RWPE1 (cell line): ENCODE measurements at places on chromosomes 13 and 19.

DNA sequence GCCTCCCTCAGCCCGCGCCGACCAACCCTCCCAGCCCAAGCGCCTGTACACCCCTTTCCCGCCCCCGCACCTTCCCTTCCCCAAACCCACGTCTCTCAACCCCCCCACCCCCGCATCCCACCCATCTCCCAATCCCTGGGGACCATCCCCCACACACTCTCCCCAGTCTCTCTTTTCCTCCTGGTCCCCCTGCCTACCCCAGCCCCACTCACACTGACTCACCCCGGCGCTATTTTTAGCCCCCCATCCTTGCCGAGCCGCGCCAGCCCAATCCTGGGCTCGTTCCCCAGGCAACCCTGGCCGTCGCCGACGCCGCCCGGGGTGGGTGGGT is 11.7 kb downstream of the CIC start:
- DNase-seq, result peak; percentile 59

DNA sequence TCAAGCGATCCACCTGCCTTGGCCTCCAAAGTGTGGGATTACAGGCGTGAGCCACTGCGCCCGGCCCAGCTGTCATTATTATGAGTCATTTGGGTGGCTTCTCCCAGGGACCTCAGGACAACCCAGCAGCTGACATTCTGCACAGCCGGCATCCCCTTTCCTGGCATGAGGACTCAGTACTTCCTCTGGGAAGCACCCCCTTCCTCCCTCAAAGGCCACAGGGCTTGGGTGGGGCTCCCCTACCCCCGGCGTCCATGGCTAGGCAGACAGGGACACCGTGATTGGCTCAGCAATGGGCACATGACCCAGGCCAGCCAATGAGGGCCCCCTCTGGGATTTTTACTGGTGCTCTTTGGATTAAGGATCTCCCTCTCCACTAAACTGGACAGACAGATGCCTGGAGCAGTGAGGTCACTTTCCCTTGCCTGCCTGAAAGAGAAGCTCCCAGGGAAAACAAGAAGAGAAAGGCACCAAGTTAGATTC is 6.0 kb downstream of the KANK2 start:
- DNase-seq, result peak; percentile 70

GRCh38 chr13:36436811-36437210 is 4.5 kb downstream of the CCNA1 start:
- DNase-seq, result no peak

DNA sequence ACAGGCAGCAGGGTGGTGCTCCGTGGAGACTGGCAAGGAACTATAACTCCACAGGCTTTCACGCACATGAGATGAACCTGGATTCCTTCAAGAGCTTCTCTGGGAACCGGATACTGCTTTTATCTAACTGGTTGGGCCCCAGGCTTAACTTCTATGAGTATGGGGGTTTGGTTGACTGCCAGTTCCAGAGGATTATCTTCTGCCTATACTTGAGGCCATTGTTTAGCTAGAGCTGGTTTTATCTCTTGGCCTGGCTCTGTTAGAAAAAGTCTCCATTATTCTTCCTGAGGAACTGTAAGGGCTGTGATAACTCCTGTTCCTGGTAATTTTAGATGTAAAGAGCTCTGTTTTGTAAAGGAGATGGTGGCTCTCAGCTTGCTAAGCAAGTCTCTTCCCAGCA is 40.9 kb downstream of the ZNF846 start:
- DNase-seq, result no peak

- DNase-seq, result no peak
Observed at GRCh38 chr13:27822258-27822872, 30.1 kb downstream of the GSX1 start.

GRCh38 chr13:109419896-109420295 is 366.5 kb downstream of the IRS2 start:
- peak; percentile 8 for DNase-seq

GRCh38 chr19:926589-927350 is 935 bp downstream of the ARID3A start:
- DNase-seq, result peak; percentile 39

DNA sequence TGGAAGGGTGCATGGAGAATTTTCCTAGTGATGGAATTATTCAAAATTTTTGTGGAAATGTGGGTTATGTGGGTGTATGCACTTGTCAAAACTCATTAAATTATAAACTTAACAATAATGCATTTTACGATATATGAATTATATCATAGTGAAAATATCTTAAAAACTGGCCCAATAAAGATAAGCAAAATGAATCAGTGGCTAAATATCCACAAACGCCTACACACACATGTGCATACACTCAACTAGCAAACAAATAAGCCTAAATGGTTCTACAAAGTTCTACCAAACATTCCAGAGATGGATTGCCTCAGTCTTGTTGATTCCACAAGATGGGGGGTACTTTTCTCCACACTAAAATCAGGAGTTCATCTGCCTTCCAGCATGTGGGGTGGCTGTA is 349.5 kb downstream of the TSHZ3 start:
- no peak for DNase-seq

GRCh38 chr13:57925751-57926150 is 294.2 kb downstream of the PCDH17 start:
- DNase-seq, result no peak

- DNase-seq, result no peak
Observed at GRCh38 chr19:35015270-35015953, 14.9 kb upstream of the SCN1B start.

DNA sequence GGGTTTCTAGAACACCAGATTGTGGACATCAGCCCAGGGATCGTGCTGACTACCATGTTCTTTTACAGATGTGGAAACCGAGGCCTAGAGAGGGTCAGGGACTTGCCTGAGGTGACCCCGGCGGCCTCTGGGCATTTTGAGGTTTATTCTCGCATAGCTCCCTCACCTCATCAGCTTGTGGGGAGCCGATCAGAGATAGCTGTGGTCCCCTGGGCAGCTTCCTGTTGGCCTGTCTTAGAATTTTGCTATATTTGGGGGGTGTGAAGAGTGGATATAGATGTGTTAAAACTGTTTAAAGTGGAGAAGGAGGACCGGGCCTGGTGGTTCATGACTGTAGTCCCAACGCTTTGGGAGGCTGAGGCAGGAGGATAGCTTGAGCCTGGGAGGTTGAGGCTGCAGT is 6.9 kb downstream of the ARHGEF1 start:
- no peak for DNase-seq

GRCh38 chr13:110305001-110305400 is 2.0 kb downstream of the COL4A1 start:
- no peak for DNase-seq

GRCh38 chr19:36151144-36152018 is 866 bp downstream of the COX7A1 start:
- DNase-seq, result no peak

GRCh38 chr13:49776871-49777270 is 15.6 kb downstream of the KPNA3 start:
- no peak for DNase-seq

DNA sequence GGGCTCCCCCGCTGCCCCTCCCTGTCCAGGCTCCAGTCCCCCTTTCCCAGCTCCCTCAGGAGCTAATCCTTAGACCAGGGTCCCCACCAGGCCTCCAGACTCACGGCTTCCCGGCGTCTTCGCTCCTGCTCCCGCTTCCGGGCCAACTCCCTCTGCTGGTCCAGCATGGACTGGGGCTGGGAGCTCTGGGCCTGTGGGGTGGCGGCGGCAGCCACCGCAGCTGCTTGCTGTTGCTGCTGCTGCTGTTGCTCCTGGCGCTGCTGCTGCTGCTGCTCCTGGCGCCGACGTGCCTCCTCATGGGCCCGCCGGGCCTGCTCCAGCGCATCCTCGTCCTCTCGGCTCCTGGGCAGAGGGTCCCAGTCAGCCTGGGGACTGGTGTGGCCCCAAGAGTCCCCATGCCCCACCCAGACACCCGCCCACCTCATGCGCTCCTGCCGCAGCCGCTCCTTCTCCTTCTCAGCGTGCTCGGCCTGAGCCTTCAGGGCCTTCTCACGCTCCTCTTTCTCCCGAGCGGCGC is 6.4 kb upstream of the EPHX3 start:
- no peak for DNase-seq

- DNase-seq, result no peak
Observed at GRCh38 chr19:5216141-5216847, 124.3 kb downstream of the PTPRS start.

DNA sequence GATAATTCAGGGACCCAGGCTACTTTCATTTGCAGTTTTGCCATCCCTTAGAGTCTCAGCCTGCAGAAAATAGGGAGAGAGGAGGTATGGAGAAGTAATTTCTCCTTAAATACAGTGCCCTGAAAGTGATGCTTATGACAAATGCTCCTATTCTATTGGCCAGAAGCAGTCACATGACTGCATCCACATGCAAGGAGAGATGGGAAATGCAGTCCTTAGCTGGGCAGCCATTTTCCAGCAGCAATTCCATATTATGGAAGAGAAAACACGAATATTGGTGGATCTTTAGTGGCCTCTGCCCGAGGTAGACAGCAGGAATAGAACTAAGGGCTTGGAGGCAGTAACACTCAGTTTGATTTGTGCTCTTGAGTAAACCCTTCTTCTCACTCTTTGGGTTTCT is 39.4 kb downstream of the VAV1 start:
- peak; percentile 73 for DNase-seq

- DNase-seq, result no peak
Observed at GRCh38 chr13:38967446-38967845, 23.2 kb downstream of the STOML3 start.

DNA sequence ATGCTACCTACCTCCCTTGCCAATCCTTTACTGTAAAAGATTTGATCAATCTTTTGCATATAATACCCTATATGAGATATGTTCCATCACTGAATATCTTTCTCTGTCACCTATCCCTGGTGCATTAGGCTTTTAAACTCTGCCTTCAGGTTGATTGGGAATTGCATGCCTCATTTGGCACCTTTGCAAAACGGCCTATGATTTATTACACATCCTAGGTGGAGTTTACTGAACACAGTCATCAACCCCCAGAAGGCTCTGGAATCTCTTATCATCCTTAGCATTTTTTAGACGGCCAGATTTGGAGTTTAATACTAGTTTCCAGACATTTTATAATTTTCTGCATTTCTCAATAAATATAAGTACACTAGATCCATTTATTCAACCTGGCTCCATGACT is 448.4 kb upstream of the SLC10A2 start:
- DNase-seq, result no peak

GRCh38 chr13:110089815-110090214 is 217.1 kb downstream of the COL4A1 start:
- peak; percentile 17 for DNase-seq

- no peak for DNase-seq
Observed at GRCh38 chr13:78659450-78659730, 435 bp upstream of the OBI1 start.

- DNase-seq, result peak; percentile 80
Observed at GRCh38 chr19:10808937-10809649, 26.9 kb downstream of the TMED1 start.

DNA sequence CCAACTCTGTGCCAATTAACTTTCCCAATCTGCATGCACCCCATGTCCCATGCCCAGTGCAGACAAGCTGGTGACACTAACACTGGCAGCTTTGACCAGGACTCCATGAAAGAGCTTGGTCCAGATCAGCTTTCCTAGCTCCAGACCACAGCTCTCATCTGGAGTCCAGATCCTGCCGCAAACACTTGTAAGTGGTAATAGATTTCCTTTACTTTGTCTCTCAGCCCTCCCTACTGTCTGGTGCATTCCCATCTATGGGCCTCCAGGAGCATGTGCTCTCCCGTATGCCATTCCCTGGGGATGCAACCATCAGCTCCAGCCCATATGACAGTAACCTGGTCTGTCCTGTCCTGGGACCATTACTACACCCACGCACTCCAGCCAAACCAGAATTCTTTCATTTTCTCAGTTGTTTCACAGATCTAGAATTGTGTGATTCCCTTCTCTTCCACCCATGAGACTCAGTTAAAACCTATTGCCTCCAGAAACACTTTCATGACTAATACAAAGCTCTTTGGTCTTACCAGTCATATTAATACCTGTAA is 4.9 kb upstream of the STARD13 start:
- DNase-seq, result no peak

- DNase-seq, result no peak
Observed at GRCh38 chr13:36134632-36135031, 3.5 kb upstream of the DCLK1 start.

DNA sequence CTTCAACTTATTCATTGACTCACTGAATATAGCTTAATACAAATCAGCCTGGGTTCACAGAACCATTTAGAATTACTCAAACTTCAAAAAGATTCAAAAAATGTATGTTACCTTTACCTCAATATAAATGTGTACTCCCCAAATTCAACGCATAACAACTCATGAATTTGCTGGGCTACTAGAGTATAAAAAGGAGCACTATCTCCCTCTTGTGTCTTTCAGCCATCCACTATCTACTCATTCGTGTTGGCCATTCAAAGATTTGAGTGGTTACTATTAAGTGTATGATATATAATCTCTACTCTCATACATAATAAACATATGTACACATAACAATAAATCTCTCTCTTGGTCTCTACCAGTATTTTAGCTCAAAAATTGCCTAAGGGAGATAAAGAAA is 20.3 kb downstream of the INTS6 start:
- no peak for DNase-seq

DNA sequence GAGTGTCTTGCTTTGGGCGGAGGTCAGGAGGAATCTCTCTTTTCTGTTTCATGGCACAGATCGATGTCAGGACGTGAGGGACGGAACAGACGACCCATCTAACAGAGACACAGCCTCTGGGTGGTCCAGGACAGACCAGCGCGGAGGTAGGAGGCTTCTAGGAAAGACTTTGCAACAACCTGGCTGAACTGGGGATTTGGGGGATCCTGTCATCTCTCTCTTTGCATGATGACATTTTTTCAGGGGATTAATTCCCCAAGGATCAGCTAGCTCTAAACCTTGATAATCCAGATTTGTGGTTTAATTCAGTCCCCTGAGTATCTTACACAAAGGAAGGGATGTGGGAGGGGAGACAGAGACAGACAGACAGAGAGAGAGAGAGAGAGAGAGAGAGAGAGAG is 14.4 kb downstream of the CABP5 start:
- no peak for DNase-seq

GRCh38 chr19:9709305-9709704 is 34.4 kb upstream of the ZNF562 start:
- DNase-seq, result no peak

- DNase-seq, result no peak
Observed at GRCh38 chr19:47619763-47620162, 10.8 kb downstream of the BICRA start.

- no peak for DNase-seq
Observed at GRCh38 chr13:88979465-88980175, 1308.4 kb downstream of the SLITRK5 start.

- no peak for DNase-seq
Observed at GRCh38 chr13:28357911-28358433, 137.0 kb downstream of the FLT1 start.

DNA sequence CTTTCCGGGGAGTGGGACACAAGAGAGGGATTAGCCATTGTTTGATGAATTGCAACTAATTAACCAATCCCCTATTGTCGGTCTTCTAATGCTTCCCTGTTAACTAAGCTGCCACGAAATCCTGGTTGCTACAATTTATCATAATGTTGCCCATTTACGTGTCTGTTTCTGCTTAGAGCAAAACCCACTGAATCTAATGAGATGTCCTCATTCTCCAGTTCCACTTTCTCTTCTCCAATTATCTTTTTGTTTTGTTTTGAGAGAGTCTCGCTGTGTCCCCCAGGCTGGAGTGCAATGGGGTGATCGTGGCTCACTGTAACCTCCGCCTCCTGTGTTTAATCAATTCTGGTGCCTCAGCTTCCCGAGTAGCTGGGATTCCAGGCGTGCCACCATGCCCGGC is 5.2 kb upstream of the DPP9 start:
- DNase-seq, result no peak

GRCh38 chr13:111623208-111623607 is 302.8 kb downstream of the TEX29 start:
- DNase-seq, result no peak

- no peak for DNase-seq
Observed at GRCh38 chr19:30364866-30365800, 7.1 kb upstream of the ZNF536 start.

GRCh38 chr19:21835810-21836444 is at the start of gene ZNF43:
Gene ZNF43, minus strand, starts transcription at chr19:21836182. Its CDS starts 144 bp downstream, at chr19:21836038.
- DNase-seq, result peak; percentile 83
